ENCODE measurements at places on chromosomes 12 and 14.

DNA sequence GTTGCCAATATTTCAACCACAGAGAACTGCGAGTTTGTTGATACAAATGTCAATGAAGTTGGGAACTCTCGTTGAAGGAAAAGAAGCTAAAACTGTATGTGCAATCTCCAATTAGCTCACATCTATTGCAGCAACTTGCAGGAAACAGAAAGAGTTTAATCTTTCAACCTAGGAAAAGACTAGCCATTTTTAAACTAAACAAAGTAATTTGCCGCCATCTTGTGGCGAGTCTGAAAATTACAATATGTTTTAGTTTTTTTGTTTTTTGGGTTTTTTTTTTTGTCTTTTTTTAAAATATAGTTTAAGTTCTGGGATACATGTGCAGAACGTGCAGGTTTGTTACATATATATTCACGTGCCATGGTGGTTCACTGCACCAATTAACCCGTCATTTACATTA, 131.2 kb upstream of the FOXG1 start:
- DNase-seq, result no peak

DNA sequence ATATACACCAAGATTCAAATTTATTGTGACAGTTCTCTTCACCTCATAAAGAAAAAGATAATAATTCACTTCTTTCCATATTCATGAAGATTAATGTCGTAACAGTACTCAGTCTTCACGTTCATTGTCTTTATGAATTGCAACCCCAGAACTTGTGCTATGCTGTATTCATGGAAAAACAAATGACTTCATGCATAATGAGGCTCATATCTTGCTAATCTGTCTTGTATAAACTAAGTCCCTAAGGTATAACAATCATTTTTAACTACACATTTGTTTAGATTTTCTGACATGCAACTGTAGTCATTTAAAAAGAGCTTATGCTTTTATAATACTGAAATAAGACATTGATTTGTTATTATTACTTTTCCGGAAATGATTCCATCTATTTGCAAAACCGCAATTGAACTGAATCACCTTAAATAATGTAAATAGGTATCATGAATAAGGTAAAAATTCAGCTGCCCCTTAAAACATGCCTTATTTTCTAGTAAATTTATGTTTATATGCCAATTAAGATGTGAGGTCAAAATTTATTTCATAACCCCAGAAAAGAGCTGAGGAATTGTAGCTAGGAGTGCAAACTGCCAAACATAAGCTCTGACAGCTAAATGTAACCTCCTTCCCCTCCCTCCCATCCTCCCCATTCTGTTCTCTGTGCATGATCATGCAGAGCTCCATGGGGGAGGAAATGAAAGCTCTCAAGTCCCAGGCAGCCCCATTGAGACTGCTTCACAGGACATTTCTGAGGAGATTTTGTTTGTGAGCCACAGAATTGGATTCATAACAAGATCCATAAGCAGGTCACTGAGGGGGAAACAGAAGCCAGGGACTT, 301.6 kb downstream of the ATP23 start:
- no peak for DNase-seq

DNA sequence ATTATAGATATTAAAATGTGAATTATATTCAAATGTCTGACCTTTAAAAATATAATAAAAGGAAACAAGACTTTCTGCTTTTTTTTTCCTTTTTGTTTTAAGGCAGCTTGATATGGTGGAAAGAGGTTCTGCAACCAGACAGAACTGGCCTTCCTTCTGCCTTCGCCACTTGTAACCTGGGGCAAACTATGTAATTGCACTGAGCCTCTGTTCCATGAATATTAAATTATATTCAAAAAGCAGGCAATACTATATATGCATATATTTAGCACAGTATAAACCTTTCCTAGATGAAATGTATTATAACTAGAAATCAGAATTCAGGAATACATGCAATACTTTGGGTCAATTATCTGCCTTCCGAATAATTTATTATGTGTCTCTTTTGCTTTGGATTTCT, 59.9 kb downstream of the ACSS3 start:
- no peak for DNase-seq

- no peak for DNase-seq
These were observed 409.2 kb downstream of the IPO8 start for GRCh38 chr12:30286345-30286926.

GRCh38 chr12:6825398-6826124, 2.6 kb upstream of the P3H3 start:
- no peak for DNase-seq
